ENCODE measurements at places on chromosomes 16 and 17.

DNA sequence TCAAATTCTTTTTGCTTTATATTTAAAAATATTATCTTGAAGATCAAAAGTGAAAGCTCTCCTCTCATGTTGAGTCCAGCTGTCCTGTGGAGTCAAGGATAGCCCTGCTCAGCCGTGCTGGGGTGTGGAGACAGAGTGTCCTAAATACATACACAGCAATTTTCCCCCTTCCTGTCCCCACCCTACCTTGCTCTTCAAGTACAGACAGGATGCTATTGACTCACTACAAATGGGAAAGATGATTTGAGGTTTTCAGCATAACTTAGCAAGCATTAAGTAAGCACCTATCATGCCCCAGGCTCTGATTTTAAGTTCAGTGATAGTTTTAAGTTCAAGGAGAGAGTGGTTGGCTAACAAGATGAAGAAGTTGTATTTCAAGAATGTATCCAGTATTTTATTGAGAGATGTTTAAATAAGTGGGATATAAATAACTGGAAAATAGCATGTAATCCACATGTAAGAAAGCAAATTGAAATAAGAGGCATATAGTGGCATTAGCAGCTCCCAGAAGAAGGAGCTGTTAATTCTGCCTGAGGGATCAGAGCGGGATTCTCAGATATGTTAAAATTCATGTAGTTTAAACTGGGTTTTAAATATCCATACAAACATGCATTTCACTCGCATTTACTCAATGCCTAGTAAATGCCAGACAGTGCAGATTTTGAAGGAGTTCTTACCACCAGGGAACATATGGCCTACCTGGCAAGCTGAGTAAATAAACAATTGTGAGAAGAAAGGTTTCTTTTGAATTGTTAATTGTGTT, 183.5 kb upstream of the ANKFN1 start:
- no peak for DNase-seq

GRCh38 chr16:50099957-50100648, 34.3 kb downstream of the HEATR3 start:
- DNase-seq: no peak

DNA sequence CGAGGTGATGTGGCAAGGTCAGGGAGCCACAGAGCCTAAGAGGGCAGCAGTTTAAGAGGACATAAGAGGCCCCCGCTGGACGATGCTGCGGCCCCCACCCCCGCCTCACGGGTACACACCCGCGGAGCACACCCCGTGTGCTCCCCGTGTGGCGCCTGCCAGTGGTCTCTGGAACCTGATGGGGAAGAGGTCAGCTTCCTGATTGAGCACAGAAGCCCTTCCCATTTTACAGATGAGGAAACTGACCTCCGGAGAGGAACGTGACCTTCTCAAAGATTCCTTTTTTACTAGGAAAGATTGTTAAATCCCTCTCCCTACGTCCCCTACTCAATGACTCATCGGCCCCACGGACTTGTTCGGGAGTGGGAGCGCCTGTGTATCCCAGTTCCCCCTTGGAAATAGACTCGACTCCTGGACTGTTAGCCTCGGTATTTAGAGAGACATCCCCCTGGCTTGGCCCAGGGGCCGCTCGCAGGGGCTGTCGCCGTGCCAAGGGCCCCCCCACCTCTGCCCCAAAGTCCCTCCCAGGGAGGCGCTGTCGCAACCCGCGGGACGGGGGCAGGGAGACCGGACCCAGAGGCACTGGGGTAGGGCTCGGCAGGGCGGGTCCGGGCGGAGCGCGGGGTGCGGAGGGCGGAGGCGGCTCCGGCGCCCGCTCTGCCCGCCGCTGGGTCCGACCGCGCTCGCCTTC, at the start of gene ABCC3:
Gene ABCC3 (plus strand): TSS at position 658 of the 691 bp plus-strand sequence. CDS start 56 bp downstream, outside the sequence.
- no peak for DNase-seq

GRCh38 chr16:78142788-78143187, 43.3 kb downstream of the WWOX start:
- DNase-seq: no peak

GRCh38 chr17:50708050-50709000, 611 bp upstream of the ANKRD40 start:
- no peak for DNase-seq
